ENCODE measurements at places on chromosomes 5 and 9.

DNA sequence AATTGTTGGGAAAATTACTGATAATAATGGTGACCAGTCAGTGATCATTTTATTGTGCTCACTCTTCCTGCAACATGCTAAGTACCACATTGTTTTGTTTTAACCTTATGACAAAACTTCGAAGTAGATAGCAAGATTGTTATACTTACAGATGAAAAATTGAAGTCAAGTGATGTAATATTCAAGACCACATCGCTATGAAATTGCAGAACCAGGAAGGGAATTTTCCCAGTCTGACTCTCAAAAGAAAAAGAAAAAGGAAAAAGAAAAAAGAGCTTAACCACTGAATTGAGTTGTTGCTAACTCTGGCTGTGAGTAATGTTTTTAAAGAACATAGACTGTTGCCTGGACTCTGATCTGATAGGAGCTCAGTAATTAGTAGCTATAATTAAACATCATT, 170.6 kb upstream of the HAPLN1 start:
- no peak for DNase-seq

DNA sequence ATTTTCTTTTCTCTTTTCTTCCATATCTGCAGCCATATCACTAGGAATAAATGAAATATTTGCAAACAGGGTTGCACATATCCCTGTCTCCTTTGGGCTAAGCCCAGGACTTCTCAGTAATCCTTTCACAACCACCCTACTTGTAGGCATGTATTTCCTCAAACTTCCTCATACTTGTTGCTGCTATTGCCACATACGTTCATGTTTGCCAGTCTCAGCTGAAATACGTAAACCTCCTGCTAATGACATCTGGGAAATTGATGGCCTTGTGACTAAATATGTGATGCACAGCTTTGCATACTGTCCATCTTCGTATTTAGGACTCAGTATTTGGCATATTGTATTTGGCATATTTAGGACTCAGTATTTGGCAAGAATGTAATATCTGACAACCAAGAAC, 224.6 kb downstream of the PLK2 start:
- DNase-seq = no peak

DNA sequence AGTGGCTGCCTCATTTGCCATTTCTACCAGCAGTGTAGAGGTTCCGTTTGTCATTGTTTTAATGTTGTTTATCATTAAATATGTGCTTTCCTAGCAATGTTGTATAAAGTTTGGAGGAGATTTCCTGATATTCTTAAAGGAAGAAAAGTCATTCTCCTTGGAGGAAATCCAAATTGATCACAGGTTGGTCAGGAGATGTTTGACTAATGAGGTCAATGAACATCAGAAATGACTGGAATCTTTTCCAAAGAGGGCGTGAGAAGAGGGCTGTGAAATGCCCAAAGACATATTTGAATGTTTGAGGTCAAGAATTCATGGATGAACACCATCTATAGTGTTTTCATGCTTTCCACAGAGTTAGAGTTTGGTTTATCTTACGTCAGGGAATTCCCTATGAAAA, 471.3 kb downstream of the MAT2B start:
- DNase-seq = no peak

DNA sequence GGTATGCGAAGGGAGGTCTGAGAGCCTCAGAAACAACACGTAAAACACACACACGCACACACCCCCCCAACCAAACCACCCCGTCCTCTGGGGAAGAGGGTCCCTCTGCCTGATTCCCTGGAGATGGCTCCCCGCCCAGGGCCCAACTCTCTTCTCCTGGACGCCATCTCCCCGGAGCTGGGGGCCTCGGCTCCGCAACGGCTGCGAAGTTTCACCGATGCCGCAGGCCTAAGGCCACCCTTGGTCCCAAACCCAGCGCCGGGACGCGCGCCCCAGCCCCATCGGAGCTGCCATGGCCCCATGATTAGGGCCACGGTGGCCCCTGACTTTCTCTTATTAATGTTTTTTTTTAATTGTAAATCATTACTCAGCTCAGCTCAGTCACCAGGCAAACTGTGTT, 181.4 kb upstream of the TBCA start:
- no peak for DNase-seq

GRCh38 chr9:106927916-106928315, 65.0 kb downstream of the ZNF462 start:
- no peak for DNase-seq

- no peak for DNase-seq
Measured at GRCh38 chr5:102971676-102972293, 148.2 kb downstream of the GIN1 start.

DNA sequence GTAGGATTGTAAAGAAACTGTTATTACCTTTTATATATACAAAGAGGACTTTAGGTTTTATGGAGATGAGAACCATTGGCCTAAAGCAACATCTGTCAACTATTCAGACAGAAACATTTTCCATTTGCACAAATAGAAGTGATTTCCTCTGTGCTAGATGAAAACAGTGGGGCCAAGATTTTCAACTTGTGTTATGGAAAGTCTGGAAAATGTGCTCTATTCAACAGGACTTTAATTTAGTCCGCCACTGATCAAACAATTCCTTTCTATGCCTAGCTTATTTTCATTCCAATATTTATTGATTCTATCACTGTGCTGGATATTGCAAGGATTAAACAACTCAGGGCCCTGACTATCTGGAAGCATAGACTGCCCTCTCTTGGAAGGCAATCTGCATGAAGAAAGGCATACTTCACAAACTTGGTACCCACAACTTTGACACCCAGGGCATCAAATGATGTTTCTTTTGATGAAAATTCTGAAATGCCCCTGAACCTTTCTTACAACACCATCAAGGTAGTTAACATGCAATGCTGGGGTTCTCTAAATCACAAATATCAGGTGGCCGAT, 126.6 kb upstream of the HMHB1 start:
- no peak for DNase-seq

- DNase-seq = no peak
Measured at GRCh38 chr9:2043881-2044462, 28.8 kb downstream of the SMARCA2 start.

DNA sequence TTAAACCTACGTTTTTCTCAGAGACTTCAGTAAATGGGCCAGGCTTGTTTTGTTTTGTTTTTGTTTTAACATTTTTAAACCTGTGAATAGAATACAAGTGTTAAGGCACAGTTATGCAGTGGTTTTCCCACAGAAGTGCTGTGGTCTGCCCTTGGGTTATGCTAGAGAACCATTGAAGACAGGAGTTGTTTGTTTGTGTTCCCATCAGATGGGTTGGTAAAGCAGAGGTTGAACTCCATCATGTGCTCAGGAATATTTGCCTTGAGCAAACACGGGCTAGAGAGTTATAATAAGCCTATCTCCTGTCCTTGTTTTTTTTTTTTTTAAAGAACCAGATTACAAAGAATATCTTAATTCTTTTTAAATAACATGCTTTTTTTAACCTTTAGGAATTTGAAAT, 28.5 kb downstream of the RHOBTB3 start:
- no peak for DNase-seq

DNA sequence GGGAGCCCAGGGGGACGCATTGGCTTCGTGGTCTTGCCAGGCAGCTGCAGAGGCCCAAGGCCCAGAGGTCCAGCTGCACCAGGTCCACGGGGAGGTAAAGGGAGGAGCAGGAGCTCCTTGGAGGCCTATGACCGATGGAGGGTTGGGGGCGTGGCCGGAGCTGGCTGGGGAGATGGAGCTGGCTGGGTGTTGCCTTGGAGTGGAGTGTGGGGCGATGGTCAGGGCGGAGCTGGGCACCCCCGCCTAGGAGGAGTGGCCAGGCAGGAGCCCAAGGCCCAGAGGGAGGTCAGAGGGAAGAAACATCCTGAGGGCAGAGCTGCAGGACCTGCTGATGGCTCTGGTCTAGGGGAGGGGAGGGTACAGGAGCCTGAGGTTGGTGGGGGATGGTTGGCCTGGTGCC, 44.6 kb downstream of the KCNT1 start:
- DNase-seq = no peak

- no peak for DNase-seq
Measured at GRCh38 chr5:11385251-11385900, 518.9 kb downstream of the CTNND2 start.

- no peak for DNase-seq
Measured at GRCh38 chr5:147803926-147804325, 21.4 kb upstream of the JAKMIP2 start.

GRCh38 chr9:126872516-126872915, 12.1 kb downstream of the ZBTB34 start:
- DNase-seq = no peak

- no peak for DNase-seq
Measured at GRCh38 chr9:113609562-113610318, 146.2 kb downstream of the RGS3 start.

DNA sequence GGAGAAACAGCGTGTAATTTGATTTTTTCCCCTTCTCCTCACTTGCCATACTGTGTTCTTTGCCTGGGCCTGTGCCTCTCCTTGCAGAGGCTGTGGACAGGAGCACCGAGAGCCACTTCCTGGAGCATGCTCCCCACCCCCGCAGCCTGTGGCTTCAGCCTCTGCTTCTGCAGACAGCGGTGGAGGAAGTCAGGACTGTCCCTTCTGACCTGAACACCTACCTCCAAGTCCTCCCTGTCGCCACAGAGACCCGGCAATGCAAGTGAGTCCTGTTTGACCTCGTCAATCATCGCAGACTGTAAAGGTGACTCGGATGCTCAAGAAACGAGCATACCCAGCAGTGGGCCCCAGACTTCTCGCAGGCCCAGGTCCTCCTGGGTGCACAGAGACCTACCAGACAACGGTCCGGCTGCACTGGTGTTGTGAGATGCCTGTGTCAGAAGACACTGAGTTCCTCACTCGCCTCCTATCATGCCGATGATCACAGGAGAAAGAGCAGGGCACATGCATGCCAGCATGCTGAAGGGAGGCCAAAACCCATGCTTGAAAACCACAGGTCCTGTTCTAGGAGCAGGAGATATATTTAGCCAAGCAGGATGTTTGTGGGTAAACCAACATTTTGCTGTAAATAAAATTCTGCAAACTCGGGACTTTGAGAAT, 198.8 kb downstream of the AUH start:
- DNase-seq = no peak

DNA sequence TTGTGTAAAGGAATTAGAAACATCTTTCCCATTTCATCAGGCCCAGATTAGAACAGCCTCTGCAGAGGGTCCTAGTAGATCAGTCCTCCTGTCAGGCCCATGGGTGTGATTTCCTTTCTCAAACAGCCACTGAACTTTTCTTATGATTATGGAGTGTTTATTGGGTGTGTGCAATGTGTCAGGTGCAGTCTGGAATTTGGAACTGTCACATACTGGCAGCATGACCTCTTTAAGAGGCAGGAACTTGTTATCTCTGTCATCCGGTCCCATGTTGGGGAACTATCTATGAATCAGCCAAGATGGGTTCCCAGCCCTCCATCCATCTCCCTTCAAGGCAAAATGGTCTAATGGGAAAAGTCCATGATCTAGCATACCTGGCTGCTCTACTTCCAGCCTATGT, 11.6 kb upstream of the MEGF9 start:
- DNase-seq = no peak

GRCh38 chr5:176881021-176881749, 18.0 kb downstream of the HK3 start:
- DNase-seq = no peak

DNA sequence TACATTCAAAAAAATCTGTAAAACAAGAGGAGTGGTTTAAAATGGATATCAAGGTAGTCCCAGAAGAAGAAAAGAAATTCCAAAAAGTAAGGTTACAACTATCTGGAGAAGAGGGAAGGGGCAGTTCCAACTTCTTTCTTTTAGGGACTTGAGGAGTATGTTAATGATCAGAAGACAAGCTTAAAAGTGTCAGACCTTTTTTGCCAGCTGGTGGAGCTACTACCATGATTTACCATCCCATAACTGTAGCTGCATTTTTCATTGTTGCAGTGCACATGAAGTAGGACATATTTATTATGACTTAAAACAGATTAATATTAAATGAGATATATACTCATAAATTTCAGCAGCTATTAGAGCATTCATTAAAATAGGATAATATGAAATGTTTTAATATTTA, 158.5 kb upstream of the RGS7BP start:
- no peak for DNase-seq

DNA sequence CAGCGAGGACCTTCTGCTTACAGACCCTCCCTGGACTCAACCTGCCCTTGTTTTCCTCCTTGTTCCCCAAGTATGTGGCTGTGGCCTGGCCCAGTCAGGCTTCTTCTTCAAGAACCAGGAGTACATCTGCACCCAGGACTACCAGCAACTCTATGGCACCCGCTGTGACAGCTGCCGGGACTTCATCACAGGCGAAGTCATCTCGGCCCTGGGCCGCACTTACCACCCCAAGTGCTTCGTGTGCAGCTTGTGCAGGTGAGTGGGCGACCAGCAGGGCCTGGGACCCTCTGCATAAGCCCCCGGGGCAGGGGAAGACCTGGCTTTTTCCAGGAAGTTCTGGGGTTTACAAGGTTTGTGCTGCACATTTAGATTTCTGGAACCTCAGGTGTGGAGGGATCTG, 56.9 kb downstream of the ABLIM3 start:
- no peak for DNase-seq

- no peak for DNase-seq
Measured at GRCh38 chr5:175466700-175467318, 11.6 kb upstream of the SFXN1 start.

DNA sequence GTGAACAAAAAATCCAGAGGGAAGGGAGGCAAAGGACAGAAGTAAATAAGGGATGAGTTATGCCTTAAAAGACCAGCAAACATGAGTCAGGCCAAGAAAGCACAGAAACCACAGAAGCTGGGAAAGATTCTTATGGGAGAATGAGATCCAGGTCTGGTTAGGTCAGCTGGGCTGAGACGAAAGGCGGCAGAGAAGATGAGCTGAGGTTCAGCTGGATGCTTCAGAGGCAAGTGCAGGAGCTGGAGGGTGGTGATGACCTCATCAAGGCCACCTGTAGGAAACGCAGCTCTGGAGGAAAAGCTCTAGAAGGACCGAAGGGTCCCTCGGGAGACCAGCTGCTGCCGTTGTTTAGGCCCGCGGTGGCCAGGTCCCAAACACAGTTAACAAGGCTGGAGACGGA, 152.0 kb downstream of the MYO10 start:
- DNase-seq = no peak

DNA sequence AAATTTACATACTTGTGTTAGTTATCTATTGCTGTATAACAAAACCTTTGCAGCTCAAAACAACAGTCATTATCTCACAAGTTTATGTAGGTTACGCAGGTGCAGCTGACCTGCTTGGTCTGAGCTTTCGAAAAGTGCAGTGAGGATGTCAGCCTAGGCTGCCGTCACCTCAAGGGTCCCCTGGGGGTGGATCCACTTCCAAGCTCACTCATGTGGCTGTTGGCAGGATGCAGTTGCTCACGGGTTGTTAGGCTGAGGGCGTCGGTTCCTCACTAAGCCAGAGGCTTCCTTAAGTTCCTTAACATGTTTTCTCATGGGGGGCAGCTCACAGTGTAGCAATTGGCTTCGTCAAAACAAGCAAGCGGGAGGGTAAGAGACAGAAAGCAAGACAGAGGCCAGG, 139.8 kb downstream of the DOCK8 start:
- DNase-seq = no peak

- no peak for DNase-seq
Measured at GRCh38 chr5:163105456-163105855, 331.9 kb upstream of the CCNG1 start.

GRCh38 chr5:17346811-17347210, 129.4 kb downstream of the BASP1 start:
- no peak for DNase-seq

Data from stimulated activated CD4-positive, alpha-beta T cell treated with anti-CD3 and anti-CD28 coated beads, TNF-alpha, amount 100 ng/mL, for 24 hours (primary cell).